T-cell (primary cell): ENCODE measurements at places on chromosomes 1 and 21.

- no peak overlapping the region for H3K4me3 ChIP-seq
- H3K27me3 ChIP-seq: no peaks in the 10 kb centered on the region
- no peak overlapping the region for H3K27ac ChIP-seq
- H3K4me1 ChIP-seq: no peaks in the 10 kb centered on the region
- peaks cover 7% of the 10 kb centered on the region for H3K36me3 ChIP-seq
Observed at GRCh38 chr1:170545476-170545875, 13.5 kb downstream of the GORAB start.

GRCh38 chr1:222247081-222247480 lies 300.8 kb downstream of the HHIPL2 start:
- H3K36me3 ChIP-seq: no peaks in the 10 kb centered on the region
- H3K27me3 ChIP-seq: peaks cover 7% of the 10 kb centered on the region
- H3K27ac ChIP-seq: no peak overlapping the region
- H3K4me1 ChIP-seq: no peaks in the 10 kb centered on the region

GRCh38 chr1:24450857-24451397 lies 35.3 kb downstream of the NIPAL3 start:
- H3K27ac ChIP-seq: no peak overlapping the region
- DNase-seq: no peak
- no peaks in the 10 kb centered on the region for H3K27me3 ChIP-seq
- peaks cover 17% of the 10 kb centered on the region for H3K36me3 ChIP-seq
- no peaks in the 10 kb centered on the region for H3K4me1 ChIP-seq

- no peaks in the 10 kb centered on the region for H3K36me3 ChIP-seq
- DNase-seq: no peak
- peaks cover 9% of the 10 kb centered on the region for H3K4me1 ChIP-seq
Observed at GRCh38 chr1:57424231-57425027, 569 bp upstream of the DAB1 start.

GRCh38 chr1:24575905-24576587 lies 20.2 kb downstream of the NCMAP start:
- peaks cover 7% of the 10 kb centered on the region for H3K4me1 ChIP-seq
- no peak overlapping the region for H3K4me3 ChIP-seq
- no peaks in the 10 kb centered on the region for H3K27me3 ChIP-seq
- H3K27ac ChIP-seq: no peak overlapping the region

- no peak overlapping the region for H3K4me3 ChIP-seq
- H3K27ac ChIP-seq: no peak overlapping the region
- no peaks in the 10 kb centered on the region for H3K36me3 ChIP-seq
- DNase-seq: no peak
- H3K27me3 ChIP-seq: peaks cover 2% of the 10 kb centered on the region
Observed at GRCh38 chr1:59997479-59998115, 71.0 kb upstream of the CYP2J2 start.

- H3K36me3 ChIP-seq: no peaks in the 10 kb centered on the region
- H3K4me3 ChIP-seq: no peak overlapping the region
- peaks cover 11% of the 10 kb centered on the region for H3K27me3 ChIP-seq
- DNase-seq: no peak
- H3K27ac ChIP-seq: no peak overlapping the region
- H3K4me1 ChIP-seq: no peaks in the 10 kb centered on the region
Observed at GRCh38 chr1:202247837-202248795, 54.5 kb downstream of the LGR6 start.

DNA sequence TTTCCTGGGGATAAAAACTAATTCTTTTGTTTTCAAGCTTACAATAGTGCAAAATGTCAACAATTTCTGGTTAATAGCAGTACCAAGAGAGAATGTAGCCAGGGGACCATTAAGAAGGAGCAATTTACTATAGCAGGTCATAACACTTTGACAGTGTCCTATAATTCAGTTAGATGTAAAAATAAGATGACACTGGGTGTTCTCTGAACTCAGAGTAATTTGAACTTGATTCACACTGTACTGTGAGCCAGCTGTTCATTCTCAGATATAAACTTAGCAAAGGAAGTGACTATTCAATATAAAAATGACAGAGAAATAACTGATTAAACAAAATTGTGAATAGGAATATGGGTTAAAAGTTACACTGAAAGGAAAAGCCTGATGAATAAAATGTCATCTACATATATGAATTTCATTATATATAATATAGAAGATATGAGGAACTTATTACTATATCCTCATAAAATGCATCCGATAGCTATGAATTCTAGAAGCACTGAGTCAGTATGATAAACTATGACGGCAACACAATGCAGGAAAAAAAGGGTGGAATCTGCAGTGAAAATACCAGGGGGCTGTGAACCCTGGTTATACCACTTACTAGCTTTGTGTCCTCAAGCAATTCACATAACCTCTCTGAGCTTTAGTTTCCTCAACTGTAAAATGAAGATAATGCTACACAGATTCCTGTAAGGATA lies 135.9 kb downstream of the ACBD6 start:
- no peaks in the 10 kb centered on the region for H3K4me1 ChIP-seq
- no peak for DNase-seq
- no peaks in the 10 kb centered on the region for H3K27me3 ChIP-seq
- no peak overlapping the region for H3K4me3 ChIP-seq

DNA sequence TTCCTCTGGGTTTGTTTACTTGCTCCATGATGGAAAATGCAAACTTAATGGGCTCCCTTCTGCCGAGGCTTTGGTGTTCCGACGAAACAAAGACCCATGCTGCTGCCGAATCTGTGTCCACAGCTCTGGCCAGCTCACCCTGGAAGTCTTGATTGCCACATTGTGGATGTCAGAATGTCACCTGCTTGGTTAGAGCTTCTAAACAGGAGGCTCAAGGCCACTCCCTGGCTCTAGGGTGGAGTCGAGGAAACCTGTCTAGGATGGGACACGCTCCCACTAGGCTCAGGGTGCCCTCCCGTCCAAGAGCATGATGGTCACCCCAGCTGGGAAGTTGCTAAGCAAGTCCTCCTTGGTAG lies 279.3 kb upstream of the VAMP3 start:
- H3K4me1 ChIP-seq: no peaks in the 10 kb centered on the region
- H3K36me3 ChIP-seq: no peaks in the 10 kb centered on the region
- no peak overlapping the region for H3K27ac ChIP-seq
- DNase-seq: no peak

DNA sequence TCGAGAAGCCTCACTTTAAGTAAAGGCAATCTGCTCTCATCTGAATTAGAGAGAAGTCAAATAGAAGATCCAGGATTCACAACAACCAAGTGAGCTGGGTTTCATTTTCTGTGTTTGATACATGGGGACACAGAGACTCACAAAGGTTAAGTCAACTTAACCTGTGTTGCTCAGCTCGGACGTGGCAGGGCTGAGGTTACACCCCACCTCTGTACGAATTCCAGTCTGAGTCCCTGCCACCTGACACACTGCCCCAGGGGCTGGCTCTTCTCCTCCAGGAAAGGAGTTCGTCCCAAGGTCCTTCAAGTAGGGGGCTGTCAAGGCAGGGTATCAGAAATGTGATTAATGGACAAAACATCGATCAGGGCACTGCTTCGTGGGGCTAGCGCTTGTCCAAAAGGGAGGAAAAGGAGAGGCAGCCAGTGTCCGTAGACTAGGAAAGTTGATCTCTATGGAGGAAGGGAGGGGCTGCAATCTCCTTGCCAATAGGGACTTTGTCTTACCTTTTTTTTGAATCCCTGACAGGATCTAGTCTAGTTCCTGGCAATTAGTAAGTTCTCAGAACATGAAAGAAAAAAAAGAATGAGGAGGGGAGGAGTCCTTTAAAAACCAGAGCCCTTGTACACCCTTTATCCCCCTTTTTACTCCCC lies 116.4 kb downstream of the CNIH3 start:
- H3K4me1 ChIP-seq: peaks cover 12% of the 10 kb centered on the region
- no peak overlapping the region for H3K4me3 ChIP-seq
- no peak overlapping the region for H3K27ac ChIP-seq
- no peaks in the 10 kb centered on the region for H3K36me3 ChIP-seq
- no peaks in the 10 kb centered on the region for H3K27me3 ChIP-seq
